ENCODE measurements at places on chromosomes 7 and 10.
A peak's percentile ranks its signal among the peaks of the same experiment; 100 is the strongest.

DNA sequence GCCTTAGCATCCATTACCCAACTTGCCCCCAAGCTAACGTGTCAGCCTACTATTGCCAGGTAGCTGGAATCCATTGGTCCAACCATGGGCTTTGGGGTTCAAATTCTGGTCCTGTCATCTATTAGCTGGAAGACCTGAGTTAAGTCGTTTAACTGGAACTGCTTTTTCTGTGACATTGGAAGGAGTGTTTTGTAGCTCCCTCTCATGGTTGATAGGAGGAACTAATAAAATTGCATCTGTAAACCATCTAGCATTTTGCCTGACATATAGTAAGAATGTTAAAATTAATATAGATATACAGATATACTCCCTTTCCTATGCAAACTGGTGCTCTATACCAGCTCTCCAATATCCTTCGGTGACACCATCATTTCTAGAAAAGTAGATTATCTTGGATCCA lies 23.8 kb upstream of the SLF2 start:
- peak; percentile 14 for DNase-seq

- no peak for DNase-seq
Measured at GRCh38 chr7:57165285-57165899, 33.2 kb upstream of the ZNF479 start.

GRCh38 chr10:12902135-12902572 lies 99.4 kb downstream of the CCDC3 start:
- peak; percentile 61 for DNase-seq

DNA sequence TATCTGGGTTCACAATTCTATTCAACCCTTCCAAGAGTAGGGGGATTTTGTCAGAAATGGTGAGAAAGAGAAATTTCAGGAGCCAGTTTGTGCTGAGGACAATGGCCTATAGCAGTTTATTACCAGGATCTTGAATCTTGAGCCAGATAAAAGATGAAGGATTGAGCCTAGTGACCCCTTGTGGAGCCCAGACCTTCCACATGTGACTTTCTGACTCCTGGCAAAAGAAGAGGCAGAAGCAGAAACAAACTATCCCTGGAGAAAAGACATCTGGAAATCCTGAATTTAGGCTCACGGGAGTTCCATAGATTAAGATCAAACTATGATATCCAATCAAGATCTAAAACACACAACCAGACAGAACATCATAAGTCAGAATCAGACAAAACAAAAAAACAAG lies 60.9 kb upstream of the CHRM2 start:
- DNase-seq: no peak

GRCh38 chr7:136034132-136034531 lies 57.0 kb upstream of the MTPN start:
- DNase-seq: no peak

- no peak for DNase-seq
Measured at GRCh38 chr7:139679731-139680594, 97.8 kb downstream of the HIPK2 start.

GRCh38 chr7:2030475-2031450 lies 202.0 kb downstream of the MAD1L1 start:
- DNase-seq: no peak

DNA sequence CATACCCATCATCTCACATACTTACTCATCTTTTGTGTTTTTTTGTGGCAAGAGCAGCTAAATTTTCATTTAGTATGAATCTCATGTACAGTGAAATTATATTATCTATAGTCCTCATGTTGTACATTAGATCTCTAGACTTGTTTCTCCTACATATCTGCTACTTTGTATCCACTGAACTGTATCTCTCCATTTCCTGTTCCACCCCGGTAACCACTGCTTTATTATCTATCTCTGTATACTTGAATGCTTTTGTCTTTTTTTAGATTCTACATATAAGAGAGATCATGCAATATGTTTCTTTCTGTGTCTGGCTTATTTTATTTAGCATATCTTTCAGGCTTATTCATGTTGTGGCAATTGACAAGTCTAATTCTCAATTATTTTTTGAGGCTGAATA lies 125.1 kb downstream of the ANKRD7 start:
- no peak for DNase-seq

DNA sequence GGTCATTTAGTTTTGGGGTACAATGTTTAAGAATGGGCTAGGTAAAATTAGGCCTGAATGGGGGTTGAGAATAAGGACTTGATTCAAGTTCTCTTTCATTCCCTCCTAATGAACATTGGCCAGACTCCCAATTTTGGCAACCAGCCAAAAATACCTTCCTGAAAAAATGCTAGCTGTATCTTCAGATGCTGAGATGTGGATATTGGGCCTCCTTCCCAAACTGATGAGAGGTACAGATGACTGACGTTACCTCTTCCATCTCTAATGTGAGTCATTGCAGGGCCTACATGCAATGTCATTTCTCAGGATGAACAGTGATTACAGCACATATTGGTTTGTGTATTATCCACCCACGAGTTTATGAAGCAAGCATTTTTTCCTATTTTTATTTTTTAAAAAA lies 151.6 kb downstream of the SND1 start:
- DNase-seq: no peak

DNA sequence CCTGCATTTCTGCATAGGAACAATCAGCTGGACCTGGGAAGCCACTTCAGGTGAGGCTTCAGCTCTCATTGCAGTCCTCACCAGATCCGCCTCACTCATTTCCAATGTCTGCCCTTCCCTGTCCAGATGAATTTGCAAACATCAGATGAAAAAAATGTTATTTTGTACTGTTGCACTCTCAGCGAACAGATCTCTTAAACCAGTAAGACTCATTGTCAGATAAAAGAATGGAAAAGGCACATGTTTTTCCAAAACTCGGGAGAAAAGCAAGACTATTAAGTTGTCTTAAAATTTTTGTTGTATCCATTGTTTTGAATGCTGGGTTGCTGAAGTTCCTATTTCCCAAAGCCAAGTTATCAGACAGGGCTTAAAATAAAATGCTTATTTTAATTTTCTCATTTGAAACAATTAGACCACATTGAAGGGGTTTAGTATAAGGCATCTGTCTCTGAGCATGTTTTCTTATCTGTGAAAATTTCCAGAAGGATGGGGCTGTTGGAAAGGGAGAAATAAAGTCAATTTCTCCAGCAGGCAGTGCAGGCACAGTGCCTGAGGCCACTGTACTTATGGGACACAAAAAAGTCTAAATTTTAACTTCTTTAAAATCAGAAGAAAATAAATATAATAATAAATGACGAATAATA lies 396.8 kb downstream of the KCNMA1 start:
- no peak for DNase-seq

DNA sequence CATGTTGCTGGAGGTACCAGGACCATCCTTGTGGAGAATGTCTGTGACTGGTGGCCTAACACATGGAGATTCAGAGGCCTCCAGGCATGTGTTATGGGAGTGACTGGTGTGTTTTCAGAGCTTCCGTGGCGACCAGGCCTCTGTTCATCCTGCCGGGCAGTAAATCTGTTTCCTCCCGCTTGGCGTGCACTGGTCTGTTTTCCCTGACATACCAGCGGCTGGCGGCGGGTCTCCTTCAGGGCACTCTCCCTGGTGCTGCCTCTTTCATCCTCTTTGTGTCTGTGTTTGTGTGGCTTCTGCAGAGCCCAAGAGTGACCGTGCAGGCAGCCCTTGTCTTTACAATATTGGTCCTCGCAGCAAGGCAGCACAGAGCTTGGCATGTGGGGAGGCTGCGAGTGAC lies 385.1 kb upstream of the MKI67 start:
- no peak for DNase-seq

GRCh38 chr10:77188521-77188920 lies 449.1 kb downstream of the KCNMA1 start:
- no peak for DNase-seq

- no peak for DNase-seq
Measured at GRCh38 chr10:1499359-1499957, 237.9 kb downstream of the ADARB2 start.

- no peak for DNase-seq
Measured at GRCh38 chr7:46080595-46081159, 159.6 kb upstream of the IGFBP3 start.

DNA sequence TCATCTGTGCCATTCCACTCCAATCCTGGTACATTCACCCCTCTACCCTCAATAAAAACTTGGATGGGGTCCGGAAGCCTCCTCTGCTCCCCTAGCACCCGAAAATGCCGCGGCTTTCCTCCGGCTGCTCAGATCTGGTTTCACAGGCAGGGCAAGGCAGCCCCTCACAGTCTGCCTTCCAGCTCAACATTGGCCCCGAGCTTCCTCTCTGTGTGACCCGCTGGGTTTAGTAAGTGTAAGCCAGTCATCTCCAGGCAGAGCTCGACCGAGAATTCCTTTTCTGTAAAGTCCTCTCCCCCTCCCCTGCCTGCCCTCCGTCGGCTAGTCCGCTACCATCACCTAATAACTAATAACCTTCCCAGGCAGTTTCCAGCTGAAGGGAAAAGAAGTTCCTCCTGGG lies 3.4 kb downstream of the INHBA start:
- DNase-seq: no peak

DNA sequence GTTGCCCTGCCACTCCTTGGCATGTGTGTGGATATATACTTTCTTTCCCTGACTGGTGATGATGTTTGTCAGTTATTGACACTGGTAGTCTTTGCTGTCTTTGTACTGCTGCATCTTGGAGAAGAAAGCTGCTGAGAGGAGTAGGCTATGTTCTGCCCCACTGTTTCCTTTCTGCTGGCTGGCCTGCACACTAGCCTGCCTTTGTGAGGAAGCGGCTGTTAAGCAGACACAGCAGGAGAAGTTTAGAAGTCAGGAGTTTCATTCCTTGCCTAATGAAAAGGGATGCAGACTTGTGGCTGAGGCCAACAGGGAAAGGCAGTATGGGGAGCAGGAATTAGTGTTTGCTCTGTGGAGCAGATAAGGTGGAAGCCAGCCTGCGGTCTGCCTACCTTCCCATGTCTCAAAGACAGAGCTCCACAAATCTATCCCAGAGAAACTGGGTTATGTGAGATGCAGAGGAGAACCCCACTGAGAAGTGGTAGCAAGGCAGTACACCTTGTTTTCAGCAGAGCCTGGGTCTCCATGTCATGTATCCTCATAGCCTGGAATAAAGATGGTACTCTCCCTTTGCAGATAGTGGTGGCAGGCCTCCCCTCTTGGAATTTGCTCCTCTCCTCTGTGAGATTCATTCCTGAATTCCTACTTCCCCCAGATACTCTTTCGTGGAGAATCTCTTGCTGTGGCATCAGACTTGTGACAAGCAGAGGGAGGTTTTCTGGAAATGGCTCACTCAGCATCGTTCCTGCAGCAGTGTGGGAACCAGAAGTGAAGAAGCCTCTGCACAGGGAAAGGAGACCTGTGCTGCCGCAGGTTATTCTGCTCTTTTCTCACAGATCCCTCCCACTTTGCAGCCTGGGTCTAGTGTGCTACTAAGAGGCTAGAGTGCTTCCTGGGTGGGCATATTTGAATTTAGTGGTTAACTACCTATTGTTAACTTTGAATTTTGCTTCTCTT lies 130.2 kb downstream of the LRRC4 start:
- DNase-seq: no peak

DNA sequence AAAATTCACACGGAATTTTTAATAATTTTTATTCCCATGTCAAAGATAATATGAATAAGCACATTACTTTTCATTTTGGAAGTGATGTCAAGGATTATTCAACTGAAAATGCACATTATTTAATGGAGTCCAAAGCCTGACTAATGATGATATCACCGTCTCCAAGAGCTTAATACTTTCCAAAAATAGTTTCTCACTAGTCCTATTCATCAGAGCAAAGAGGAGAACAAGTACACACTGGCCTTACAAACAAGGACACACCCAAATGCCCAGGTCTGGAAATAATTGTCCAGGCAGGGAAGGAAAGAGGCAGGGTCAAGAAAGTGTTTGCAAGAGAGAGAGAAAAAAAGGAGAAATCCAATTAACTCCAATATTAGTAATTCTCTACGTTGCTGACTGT lies 216.8 kb upstream of the CCDC6 start:
- DNase-seq: no peak

GRCh38 chr10:71285180-71285545 lies 33.9 kb upstream of the SLC29A3 start:
- DNase-seq: peak; percentile 74

GRCh38 chr7:19964246-19964645 lies 190.8 kb upstream of the TMEM196 start:
- DNase-seq: no peak

GRCh38 chr10:78375854-78376785 lies 342.5 kb downstream of the RPS24 start:
- no peak for DNase-seq

- no peak for DNase-seq
Measured at GRCh38 chr10:133278577-133279265, 2.1 kb upstream of the ADAM8 start.

GRCh38 chr7:6576024-6576866 lies 1.0 kb upstream of the ZDHHC4 start:
- DNase-seq: no peak

DNA sequence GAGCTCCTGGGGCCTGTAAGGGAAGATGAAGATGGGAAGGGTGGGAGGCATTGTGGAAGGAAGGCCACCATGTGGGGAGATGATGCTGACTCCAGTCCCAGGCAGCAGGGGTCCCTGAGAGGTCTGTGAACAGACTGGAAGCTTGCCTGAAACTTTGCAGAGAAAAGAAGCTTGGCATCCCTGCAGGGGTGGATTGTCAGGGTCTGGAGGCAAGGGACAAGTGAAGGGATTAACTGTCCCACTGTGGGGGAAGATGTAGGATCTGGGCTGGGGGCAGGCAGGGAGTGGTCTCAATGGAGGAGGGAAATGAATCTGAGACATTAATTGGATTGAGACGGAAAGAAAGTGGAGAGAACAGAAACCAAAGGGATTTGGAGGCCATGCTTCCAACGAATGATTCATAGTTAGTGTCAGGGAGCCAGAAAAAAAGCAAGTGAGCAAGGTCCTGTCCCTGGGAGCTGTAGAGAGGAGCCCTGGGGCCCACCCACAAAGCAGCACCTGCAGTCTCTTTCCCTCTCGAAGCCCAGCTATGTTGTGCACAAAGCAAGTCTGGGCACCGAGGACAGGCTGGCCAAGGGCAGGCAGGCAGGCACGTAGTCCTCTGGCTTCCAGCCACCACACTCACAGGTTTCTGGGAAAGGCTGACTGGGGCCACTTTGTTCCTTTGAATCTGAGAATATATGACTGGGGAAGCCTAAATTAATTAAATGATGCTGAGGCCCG lies 4.7 kb upstream of the SLC18A3 start:
- DNase-seq: peak; percentile 29

- DNase-seq: no peak
Measured at GRCh38 chr7:92528958-92529264, 316 bp downstream of the RBM48 start.

DNA sequence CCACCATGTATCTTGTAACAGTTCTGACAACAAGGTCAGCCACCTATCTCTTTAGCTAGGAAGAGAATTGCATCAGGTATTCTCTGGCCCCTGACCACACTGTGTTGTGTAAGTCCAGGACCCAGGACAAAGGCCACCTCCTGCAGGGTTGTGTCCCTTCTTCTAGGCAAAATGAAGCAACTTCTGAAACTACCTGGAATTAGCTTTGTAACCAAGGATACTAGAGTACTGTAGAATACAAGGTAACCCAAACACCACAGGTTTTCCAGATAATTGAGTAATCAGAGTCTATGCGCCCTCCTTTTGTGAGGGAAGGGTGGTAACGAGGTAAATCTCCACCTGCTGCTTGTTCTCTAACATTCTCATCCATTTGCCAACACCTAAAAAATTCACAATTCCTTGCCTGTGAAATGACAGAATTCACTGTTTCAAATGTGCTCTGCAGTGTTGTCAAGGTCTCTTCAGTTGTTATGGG lies 51.7 kb downstream of the SGMS1 start:
- DNase-seq: no peak

- DNase-seq: no peak
Measured at GRCh38 chr10:15703151-15703880, 16.4 kb downstream of the ITGA8 start.

GRCh38 chr10:30784897-30785605 lies 155.5 kb upstream of the LYZL2 start:
- DNase-seq: no peak
